ENCODE measurements at places on chromosomes 5 and 9.

DNA sequence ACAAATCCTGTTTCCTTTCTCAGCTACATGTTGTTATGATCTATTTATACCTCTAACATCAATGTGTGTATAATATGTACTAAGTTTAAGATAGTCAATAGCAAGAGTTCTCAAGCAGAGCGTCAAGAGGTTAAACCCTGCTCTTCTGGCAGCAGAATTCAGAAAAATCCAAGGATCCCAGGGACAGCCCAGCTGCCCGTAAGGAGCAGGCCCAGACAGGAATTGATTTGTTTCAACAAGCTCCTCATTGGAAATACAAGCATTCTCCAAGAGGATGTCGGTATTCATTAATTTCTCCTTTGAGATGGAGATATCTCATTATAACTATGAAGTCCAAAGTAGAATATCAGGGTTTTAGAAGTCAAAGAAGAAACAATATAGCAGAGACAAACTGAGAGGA is 14.9 kb downstream of the EFNA5 start:
- DNase-seq: no peak

DNA sequence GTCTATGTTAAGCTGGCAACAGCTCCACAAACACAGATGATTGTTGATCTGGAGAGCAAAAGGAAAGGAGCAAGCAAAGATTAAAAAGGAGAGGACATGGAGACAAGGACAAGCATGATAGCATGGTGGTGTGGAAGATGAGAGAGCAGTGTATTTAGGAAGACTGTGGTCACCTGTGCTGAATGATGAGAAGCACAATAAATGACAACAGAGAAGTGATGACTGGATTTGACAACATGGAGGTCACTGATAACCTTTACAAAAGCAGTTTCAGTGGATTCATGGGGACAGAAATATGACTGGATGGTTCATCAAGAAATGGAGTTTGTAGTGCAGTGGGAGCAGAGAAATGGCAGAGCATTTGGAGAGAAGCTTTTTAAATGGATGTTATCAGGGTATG is 20.2 kb downstream of the TTC33 start:
- no peak for DNase-seq

- DNase-seq: no peak
These were observed 170.4 kb downstream of the TTC39B start for GRCh38 chr9:15136646-15137045.

GRCh38 chr5:6504677-6505415 is 56.2 kb downstream of the UBE2QL1 start:
- no peak for DNase-seq

- no peak for DNase-seq
These were observed 43.9 kb downstream of the MACROH2A1 start for GRCh38 chr5:135355169-135355568.

GRCh38 chr5:95841914-95842812 is 19.6 kb upstream of the GLRX start:
- DNase-seq: no peak

GRCh38 chr5:69209602-69210001 is 20.2 kb downstream of the CENPH start:
- no peak for DNase-seq

- DNase-seq: no peak
These were observed 243.7 kb downstream of the CWC27 start for GRCh38 chr5:65012301-65012892.

DNA sequence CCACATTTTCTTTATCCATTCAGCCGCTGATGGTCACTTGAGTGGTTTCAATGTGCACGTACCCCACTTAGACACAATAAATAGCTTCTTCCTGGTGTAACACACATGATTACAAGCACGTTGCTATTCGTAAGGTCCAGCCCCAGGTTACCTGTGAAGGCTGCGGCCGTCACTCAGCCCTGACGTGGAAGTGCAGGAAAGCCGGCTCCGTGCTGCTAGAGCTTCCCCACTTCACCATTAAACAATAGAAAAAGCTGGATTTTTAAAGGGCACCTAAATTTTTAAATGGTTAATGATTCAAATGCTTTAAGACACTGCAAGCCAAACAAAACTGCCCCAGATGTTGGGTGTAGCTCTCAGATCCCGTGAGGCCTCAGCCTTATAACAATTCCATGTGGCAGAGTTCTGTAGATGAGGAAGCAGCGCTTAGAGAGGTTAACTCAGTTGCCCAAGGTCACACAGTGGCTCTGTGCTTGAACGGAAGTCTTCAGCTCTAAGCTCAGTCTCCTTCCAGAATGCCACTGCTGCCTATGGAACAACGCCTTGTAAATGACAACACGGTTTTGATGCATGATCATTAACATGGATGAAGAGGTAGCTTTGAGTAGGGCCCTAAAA is 125.7 kb downstream of the COL23A1 start:
- DNase-seq: no peak

DNA sequence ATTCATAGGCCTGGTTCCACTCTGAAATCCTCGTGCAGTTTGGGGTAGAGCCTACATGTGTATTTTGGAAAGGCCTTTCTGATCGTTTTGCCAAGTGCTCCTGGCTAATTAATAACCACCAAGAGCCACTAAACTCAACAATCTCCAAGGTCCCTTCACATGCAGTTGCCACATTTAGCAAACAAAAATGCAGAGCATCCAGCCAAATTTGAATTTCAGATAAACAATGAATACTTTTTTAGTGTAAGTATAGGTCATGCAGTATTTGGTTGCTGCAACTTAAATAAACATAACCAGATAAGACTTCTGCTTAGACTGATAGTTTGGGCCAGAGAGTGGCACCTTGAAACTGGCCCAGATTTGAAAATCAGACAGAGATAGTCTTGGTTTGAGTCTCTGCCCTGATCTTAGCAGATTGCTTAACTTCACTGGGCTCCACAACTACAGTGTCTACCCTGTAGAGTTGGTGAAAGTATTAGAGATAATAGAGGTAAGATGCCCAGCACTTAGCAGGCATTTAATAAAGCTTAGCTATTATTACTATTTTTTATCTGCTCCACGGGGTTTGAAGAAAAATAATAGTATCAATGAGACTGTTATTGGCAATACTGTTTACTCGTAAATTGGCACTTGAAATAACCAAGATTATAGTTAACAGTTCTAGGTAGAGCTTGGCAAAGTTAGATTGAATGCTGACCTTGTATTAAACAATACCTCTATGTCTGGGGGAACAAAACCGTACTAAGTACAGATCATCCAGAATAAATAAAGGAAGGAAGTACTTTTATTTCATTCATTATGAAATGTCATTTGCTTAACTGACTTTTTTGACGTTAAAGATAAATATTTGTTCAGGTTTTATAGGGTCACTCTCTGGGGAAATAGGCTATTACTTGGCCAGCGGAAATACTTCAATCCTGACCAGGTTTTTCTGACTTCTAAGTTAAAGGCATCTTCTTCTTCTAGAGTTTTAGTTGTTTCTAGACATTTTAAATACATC is 274.8 kb downstream of the DOCK8 start:
- no peak for DNase-seq

- DNase-seq: no peak
These were observed 187.2 kb upstream of the PANK3 start for GRCh38 chr5:168766426-168766700.

DNA sequence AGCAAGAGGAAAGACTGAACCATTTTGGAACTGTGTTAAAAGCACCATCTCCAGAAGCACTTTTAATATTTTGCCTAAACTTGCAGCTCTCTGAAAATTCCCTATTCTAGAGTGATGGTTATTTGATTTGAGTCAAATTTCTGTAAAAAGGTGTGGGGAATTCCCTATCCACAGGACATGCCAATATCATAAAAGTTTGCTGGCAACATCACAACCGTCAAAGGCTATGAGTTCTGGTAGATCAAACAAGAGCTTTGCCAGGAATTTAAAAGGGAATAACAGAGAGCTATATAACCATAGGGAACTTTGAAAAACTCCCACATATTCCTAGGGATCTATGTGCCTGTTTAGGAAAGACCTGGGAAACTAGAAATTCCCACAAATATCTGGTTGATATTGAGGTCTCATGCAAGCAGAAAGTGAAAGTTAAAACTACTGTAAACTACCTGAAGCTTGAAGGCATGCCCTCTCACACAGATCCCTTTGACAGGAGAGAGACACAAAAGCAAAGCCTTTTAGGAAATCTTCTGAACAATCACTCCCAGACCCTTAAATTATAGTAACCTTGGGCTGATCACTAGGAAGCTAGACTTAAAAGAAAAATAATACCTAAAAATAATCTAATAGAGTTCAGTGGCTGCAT is 549.9 kb downstream of the ANXA1 start:
- DNase-seq: no peak

DNA sequence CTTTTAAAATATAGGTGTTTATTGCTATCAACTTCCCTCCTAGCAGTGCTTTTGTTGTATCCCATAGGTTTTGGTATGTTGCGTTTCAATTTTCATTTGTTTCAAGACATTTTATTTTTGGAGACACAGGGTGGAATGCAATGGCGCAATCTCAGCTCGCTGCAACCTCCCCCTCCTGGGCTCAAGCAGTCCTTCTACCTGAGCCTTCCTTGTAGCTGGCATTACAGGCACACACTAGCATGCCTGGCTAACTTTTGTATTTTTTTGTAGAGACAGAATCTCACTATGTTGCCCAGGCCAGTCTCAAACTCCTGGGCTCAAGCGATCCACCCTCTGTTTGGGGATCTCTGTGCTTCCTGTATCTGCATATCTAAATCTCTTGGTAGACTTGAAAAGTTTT is 35.4 kb upstream of the CCDC180 start:
- no peak for DNase-seq

DNA sequence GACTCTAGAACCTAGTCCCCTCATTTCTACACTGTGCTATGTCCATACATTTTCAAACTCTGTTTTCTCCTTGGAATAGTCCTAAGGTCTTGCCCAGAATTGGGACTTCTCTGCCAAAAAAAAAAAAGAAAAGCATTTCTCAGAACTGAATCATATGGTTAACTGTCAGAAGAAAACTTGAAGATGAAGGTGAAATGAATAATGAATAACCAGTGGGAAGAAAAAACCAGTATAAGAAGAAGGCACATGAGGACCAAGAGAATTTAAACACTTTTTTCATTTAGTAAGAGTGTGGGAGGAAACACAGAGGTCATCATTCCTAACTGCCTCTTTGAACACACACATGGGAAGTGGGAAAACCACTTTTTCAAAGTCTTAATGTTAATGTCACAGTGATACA is 197.7 kb downstream of the PRELID2 start:
- DNase-seq: no peak

GRCh38 chr9:90881648-90882047 is 80.0 kb downstream of the SYK start:
- DNase-seq: no peak

DNA sequence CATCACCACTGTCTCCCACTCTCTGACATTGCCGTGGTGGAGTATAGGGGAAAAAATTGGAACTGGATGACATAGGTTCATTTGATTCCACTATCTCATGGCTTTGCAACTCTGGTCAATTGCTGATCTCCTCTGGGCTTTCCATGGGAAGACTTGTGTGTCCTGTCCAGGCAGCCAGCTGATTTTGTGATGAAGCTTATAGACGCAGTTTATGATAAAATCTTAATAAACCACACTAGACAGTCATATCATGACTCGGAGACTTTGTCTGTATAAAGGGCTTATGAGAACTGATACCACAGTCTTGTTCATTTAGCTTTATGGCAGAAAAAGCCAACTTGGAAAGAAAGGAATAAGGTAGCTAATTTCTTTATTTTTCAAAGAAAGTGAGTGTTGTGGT is 296.5 kb downstream of the MAST4 start:
- DNase-seq: no peak

GRCh38 chr9:113755433-113755832 is 120.7 kb upstream of the ZNF618 start:
- no peak for DNase-seq

DNA sequence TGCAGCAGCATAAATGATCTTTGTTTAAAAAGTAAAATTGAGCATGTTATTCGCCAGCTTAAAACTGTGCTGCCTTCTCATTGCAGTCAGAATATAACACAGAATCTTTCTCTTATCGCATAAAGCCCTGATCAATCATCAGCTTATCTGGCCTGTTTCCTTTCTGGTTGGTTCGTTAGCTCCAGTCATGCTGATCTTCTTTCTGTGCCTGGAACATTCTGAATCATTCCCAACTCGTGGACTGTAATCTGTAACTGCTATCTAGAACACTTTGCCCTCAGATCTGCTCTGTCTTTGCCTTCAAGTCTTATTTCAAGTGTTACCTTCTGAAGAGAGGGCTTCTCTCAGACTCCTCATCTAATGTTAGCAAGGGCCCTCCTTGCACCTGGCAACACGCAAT is 11.9 kb upstream of the FER start:
- DNase-seq: no peak

DNA sequence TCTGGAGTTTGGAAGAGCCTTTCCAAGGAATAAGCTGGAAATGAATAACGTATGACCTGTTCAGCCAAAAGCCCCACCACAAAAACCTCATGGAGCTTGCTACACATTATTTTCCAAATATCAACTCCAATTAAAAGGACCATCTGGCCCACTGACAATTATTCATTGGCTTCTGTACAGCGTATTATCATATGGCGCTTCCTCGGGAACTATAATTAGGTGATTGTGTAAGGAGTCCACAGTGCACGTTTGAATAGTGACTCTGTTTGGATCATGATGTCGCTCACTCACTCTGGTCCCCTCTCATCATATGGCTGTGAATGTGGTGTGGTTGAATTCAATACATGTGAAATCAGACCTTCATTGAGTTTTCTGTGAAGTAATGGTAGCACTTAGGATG is 52.1 kb downstream of the GDNF start:
- no peak for DNase-seq

DNA sequence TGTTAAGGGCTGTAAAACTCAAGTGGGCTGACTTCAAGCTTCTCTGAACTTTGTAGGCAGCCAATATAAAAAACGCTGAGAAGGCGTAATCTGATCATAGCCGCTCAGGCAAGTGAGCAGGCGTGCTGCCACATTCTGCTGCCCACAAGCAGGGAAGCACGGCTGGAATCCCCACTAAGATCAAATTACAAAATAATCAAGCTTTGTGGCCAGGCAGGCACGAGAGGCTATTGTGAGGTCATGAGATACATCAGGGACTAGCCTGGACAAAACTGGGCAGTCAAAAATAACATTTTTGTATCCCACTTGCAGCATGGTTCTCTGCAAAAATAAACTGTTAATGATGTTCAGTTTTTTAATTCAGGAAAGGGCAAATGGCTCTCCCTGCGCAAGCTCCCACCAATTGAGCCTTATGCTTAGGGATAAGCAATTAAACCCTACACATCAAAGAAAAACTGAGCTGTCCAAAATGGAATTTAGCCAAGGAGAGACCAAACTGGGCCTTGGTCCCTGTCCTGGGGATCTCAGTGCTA is 64.0 kb downstream of the POU5F2 start:
- DNase-seq: no peak

GRCh38 chr5:32504989-32505596 is 60.6 kb upstream of the ZFR start:
- no peak for DNase-seq

- no peak for DNase-seq
These were observed 286.2 kb downstream of the MRPS30 start for GRCh38 chr5:45094876-45095440.

All from stimulated activated CD8-positive, alpha-beta memory T cell treated with anti-CD3 and anti-CD28 coated beads, Interleukin-2, amount 100 ng/mL, for 1 hour (primary cell).